Stimulated activated CD4-positive, alpha-beta T cell treated with anti-CD3 and anti-CD28 coated beads, Interleukin-4, amount 100 ng/mL, for 1 hour (primary cell): ENCODE measurements at places on chromosomes 6 and 20.

- no peak for DNase-seq
Observed at GRCh38 chr6:112225691-112226090, 28.7 kb downstream of the LAMA4 start.

DNA sequence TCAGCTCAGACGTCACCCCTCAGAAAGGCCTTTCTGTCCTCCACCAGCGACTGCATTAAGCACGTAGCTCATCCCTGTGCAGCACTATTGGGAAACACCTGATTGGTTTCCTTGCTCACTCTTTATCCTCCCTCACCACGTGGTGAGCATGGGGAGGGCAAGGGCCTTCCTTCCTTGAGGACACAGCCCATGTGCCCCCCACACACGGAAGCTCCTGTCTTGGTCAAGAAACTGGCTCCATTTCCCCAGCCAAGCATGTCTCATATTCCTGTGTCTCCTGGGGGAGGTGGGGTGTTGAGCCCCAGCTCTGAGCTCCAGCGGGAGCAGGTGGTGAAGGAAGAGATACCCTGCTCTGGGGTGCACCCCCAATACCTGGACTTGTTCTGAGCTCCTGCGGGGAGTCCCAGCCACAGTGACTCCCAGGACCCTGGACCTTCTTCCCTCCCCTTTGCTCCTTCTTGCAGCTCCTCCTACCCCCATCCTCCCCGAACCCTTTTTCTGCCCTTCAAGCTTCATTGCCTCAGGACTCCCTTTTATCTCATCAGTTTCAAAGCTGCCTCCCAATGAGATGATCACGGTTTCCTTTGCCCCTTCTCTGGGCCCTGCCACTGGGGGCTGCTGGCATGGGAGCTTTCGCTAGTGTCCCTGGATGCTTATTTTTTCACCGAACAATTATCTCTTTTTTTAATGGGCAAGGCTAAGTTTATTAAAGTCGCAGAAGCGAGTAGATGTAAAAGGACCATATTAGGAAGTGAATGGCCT lies 230.1 kb downstream of the TFAP2C start:
- no peak for DNase-seq

- no peak for DNase-seq
Observed at GRCh38 chr6:93468291-93468690, 48.9 kb upstream of the EPHA7 start.

- DNase-seq = no peak
Observed at GRCh38 chr6:12586721-12587480, 129.7 kb upstream of the PHACTR1 start.
